Stimulated activated CD8-positive, alpha-beta memory T cell treated with anti-CD3 and anti-CD28 coated beads, Interleukin-2, amount 100 ng/mL, for 1 hour (primary cell): ENCODE measurements at places on chromosomes 3 and 15.
A peak's percentile ranks its signal among the peaks of the same experiment; 100 is the strongest.

- DNase-seq: no peak
Observed at GRCh38 chr15:69509131-69509530, 56.5 kb downstream of the RPLP1 start.

DNA sequence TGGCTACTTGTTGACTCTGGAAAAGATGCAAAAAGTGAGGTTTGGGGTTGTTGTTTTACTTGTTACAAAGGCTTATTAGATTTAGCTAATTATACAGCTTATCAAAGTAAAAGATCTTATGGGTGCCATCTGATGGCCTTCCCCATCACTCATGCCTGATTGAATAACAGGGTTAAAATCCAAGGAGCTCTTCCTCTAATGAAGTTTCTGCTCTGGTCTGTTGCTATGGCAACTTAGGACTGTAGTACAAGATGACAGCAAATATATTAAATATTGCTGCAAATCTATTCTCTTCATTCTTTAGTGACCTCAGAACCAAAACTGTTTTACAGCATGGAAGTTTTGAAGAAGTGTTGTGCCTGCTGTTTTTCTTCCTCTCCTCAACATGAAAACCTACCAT is 45.6 kb upstream of the SRGAP3 start:
- no peak for DNase-seq

DNA sequence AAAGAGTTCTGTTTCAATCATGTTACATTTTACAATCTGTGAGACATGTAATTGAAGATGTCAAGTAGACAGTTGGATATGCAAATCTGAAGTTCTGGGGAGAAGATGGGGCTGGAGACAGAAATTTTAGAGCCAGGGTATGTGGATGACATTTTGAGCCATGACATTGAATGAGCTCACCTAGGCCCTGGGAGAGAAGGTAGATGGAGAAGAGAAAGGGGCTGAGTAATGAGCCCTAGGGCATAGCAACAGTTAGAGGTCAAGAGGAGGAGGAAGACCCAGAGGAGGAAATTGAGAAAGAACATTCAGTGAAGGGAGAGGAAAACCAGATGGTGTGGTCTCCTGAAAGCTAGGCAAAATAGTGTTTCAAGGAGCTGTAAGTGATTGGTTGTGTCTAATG is 15.3 kb downstream of the TMEM266 start:
- no peak for DNase-seq

DNA sequence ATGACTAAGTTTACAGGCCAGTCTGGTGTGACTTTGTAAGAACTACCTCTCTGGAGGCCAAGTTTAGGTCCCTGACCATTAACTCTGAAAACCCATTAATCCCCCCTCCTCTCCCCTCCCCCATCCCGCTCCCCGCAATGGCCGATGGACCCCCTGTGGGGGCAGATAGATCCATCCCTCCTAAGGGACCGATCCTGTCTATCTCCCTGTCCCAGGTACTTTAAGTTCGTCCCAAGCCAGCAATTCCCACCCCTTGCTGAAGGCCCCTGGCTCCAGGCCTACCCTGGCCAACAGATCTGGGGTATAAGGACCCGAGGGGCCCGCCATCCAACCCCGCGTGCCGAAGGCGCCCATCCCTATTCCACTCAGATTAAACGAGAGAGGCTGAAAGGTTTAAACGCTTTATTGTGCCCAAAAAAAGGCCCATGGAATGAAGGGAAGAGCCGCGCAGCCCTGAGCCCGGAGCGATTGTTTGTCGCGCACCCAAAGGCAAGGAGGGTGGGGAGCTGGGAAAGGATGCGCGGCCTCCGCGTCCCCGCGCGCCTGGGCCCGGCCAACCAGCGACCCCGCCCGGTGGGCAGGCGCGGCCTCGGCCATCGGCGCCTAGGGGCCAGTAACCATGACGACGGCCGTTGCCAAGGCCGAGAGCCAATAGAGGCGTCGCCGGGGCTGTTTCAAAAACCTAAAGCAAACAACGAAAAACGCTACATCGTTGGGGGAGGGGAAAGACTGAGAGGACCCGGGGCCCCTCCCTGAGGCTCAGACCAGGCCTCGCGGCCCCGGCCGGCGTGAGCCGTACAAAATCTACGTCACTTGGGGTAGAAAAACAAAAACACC is 35.9 kb downstream of the HMCES start:
- DNase-seq: peak; percentile 13

DNA sequence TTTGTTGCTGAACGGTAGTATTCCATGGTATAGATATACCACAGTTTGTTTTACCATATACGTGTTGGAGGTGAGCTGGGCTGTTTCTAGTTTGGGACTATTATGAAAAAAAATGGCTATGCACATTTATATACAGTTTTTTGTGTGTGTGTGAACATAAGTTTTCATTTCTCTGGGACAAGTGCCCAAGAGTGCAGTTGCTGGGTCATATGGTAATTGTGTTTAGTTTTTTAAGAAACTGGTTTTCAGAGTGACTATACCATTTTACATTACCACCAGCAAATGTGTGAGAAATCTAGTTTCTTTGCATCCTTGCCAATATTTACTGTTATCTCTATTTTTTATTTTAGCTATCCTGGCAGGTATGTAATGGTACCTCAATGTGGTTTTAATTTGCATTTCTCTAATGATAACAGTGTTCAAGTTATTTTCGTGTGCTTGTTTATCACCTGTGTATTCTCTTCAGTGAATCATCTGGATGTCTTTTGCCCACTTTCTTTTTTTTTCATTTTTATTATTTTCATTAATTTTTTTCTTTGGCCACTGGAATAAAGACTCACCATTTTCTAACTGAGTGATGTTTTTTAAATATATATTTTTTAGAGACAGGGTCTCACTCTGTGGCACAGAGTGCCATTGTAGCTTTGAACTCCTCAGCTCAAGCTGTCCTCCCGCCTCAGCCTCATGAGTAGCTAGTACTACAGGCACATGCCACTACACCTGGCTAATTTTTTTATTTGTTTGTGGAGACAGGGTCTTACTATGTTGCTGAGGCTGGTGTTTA is 75.3 kb downstream of the ZNF609 start:
- DNase-seq: no peak

- peak; percentile 65 for DNase-seq
Observed at GRCh38 chr3:13650210-13651056, 101.5 kb downstream of the FBLN2 start.

- no peak for DNase-seq
Observed at GRCh38 chr3:31895471-31895870, 85.6 kb downstream of the OSBPL10 start.

- DNase-seq: no peak
Observed at GRCh38 chr3:28267984-28268849, 26.8 kb downstream of the CMC1 start.

DNA sequence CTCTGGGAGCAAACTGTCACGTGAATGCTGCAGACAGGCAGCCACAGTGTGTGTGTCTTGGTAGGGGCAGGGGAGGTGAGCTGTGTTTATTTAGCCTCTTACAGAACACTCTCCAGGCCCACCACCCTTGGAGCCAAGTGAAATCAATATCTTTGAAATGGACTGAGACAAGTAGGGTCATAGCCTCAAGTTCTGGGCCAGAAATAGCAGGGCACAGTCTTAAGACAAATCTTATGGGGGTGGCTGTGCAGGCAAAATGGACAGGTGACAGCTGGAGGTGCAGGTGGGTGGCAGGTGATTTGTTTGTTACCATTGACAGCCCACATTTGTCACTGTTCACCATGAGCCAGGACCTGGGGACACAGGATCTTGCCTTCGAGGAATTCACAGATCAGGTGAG is 93.6 kb upstream of the NMNAT3 start:
- DNase-seq: no peak

- no peak for DNase-seq
Observed at GRCh38 chr3:196547067-196547466, 21.3 kb downstream of the WDR53 start.

DNA sequence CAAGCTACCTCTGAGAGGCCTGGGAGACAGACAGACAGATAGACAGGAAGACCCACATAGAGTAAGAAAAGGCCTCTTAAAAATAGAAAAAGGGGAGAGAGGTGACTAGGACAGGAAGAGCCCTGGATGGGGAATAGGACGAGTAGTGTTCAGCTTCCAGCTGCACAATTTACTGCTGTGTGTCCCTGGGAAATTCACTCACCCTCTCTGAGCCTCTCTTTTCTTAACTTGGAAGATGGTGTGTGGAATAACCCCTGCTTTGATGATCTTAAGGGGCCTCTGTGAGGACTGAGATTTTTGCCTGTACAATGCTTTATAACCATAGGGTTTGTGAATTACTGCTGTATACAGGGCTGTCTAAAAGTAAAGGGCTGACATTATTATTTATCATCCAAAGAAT is 37.5 kb downstream of the FEM1B start:
- no peak for DNase-seq
